ENCODE measurements at places on chromosomes 12 and 14. TPM values are rescaled to one million over a fixed set of nuclear protein-coding genes. Genes with fewer than 3 reads are reported as not detected.

GRCh38 chr12:79016181-79016580 is 151.6 kb downstream of the SYT1 start:
- no peak for DNase-seq

DNA sequence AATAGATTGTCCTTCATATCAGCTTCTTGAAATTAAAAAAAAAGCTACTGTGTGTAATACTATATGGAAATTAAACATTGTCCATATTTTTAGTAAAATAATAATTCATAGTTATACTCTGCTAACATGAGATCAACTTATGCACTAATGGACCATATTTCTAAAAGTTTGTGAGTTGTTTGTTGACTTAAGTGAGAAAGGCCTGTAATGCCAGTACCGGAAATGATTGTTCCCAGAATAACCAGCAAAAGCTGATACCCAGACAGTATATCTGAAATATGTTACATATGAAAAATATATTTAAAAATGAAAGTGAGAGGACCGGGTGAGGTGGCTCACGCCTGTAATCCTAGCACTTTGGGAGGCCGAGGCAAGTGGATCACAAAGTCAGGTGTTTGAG is 35.9 kb downstream of the WNK1 start:
- DNase-seq, result no peak

The C12orf42 gene
- total RNA-seq, result 0.22 TPM

The KRT79 gene
- not detected for total RNA-seq

The DAAM1 gene
- 104 TPM for total RNA-seq

Measured in Right ventricle myocardium superior (tissue), 1 donor.